ENCODE measurements at places on chromosomes 7 and 10.
A peak's percentile ranks its signal among the peaks of the same experiment; 100 is the strongest.

DNA sequence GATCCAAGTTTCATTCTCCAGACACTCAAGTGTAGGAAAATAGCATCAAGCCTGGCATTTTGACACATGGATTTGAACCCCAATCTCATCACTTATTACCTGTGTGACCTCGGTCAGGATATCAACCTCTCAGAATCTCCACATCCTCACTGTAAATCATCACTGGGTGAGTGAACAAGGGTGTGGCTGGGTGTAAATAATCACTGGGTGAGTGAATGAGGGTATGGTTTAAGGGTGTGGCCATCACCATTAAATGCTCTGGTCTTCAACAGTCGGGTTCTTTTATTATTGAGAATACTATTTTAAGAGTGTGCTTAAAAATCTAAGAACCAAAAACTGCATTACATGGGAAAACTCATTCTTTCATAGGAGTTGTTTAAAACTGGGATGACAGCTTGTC lies 200.1 kb downstream of the DOCK4 start:
- no peak for DNase-seq

DNA sequence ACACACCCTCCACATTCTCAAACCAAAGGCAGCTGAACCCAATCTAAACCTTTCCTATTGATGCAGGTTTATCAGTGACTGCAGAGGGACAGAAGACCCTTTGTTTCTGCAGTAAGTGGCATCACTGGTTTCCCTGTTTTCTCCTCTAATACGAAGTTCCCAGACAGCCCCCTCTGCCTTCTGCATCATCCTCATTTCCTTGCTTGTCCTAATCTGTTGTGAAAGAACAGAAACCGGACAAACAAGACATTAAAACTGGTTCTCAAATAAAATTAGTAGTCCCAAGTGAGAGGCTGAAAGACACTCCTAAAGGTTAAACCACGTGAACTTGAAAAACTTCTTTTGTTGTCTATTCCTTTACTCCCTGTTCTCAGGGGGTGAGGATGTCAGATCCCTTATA lies 10.1 kb upstream of the ADRB1 start:
- DNase-seq: no peak

- DNase-seq: peak; percentile 57
Observed at GRCh38 chr10:71292624-71293445, 26.2 kb upstream of the SLC29A3 start.

GRCh38 chr10:132911786-132912097 lies 30.6 kb downstream of the CFAP46 start:
- DNase-seq: no peak

DNA sequence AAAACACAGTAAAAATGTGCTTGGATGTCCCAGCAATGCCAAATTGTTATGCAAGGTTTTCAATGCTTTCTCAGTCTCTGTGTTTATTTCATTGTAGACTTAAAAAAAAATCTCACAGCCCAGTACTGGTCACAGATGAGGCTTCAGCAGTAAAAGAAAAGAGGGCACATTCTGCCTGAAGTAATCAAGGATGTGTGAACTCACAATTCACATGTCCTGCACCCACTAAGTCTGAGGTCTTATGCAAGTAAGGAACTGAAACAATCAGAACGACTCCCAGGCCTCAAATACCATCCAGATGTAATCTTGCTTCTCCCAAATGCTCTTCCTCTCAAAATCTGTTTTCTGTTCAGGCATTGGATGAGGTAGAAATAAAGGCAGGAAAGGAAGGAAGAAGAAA lies 33.7 kb downstream of the ADRB1 start:
- no peak for DNase-seq

- DNase-seq: no peak
Observed at GRCh38 chr7:43195256-43195655, 82.8 kb downstream of the HECW1 start.

DNA sequence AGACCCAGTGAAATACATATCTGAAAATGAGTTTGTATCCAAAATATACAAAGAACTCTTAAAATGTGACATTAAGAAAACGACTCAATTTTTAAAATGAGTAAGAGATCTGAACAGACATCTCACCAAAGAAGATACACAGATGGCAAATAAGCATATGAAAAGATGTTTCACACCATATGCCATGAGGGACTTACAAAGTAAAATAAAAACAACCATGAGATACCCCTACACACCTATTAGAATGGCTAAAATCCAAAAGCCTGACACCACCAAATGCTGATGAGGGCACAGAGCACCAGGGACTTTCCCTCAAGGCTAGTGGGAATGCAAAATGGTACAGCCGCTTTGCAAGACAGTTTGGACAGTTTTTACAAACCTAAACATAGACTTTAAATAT lies 27.9 kb downstream of the GFRA1 start:
- no peak for DNase-seq
